ENCODE measurements at places on chromosomes 6 and 20.

GRCh38 chr20:49400904-49401303 is 81.6 kb downstream of the KCNB1 start:
- DNase-seq, result no peak

DNA sequence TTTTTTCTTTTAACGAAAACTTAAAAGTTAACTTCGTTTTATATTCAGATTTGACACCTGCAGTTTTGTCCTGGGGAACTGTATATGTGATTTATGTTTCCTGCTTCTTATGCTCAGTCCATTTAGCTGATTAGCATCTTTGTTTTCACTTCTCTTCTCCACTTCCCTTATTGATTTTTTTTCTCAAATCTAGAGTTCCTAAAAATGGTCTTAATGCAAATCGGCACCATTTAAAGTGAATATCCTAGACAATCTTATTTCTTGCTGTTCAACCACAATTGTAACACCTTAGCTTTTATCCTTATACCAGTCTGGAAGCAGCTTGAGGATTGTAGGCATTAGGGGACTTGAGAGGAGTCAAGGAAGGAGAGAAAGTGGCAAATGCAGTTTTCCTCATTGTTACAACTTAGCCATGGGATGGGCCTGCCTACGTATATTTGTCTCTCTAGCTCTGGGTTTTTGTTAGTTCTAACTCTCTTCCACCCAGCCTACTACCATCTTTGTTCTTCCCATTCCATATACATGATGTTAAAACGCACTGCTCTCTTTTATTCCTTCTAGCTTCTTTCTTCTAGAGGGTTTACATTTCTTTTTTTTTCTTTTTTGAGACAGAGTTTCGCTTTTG is 8.5 kb downstream of the QRSL1 start:
- DNase-seq, result no peak

- no peak for DNase-seq
Measured at GRCh38 chr6:35067234-35067633, 73.9 kb downstream of the TCP11 start.

DNA sequence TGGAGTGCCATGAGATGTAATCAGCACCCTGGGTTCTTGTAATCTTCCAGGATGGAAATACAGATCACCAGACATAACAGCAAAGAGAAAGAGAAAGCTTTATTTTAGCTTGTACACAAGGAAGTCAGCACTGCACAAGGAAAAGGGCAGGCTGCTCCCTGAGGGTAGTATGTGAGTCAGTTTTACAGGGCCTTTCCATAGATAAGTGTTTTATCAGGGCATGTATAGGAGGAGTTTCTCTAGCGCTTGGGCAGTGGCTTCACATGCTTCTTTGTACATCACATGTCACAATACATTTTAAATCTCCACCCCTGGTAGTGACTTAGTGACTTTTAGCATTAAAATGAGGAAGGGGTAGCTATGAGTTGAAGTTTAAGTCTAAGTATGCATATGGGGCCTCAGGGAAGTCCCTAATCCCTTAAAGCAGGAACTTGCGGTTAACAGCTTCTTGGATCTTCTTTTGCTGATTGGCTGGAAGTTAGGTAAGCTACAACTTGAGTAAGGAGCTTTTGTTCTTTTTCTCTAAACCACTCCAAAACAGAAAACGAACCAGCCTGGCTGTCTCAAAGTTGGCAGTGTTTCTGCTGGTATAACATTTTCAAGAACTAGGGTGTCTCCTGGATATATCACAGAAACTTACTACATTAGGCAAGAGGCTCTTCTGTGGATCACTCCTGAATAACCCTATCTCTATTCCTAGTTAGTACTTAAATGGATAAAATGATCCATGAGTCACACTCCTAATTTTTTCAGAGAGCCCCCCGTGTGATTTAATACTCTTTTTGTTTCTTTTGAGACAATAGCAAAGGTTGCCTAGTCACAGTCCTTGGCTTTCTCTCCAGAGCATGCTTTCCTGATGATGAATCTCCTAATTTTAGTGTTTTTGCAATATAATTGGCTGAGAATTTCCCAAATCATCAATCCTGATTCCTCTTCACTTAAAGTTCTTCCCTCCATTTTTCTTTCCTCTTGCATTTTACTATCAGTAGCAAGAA is 60.2 kb downstream of the MRAP2 start:
- no peak for DNase-seq
